ENCODE measurements at places on chromosomes 7 and 10. TPM values are rescaled to one million over a fixed set of nuclear protein-coding genes. Genes with fewer than 3 reads are reported as not detected.
A peak's percentile ranks its signal among the peaks of the same experiment; 100 is the strongest.

DNA sequence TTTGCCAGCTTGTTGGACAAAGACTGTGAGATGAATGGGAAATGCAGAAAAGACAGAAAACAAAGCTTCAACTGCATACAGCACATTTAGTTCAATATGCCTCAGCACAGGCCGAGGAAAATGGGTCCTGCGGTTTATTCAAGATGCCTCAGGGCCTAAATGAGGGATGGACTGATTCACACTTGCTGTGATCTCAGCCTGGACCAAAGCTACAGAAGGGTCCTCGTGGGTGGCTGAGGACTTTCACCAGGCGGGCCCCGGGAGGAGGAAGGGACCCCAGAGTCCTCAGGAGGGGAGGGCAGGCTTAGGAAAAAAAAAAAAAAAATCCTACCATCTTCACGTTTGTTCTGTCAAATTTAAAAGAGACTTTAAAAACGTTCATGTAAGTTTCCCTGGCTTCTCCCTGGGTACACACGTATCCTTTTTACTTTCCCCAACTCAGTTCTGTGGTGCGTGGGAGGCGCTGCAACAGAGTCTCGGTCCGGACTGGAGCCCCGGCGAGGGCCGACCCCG lies 624 bp upstream of the ZNF783 start:
- peak overlapping the region; percentile 41 for H3K4me3 ChIP-seq
- H3K36me3 ChIP-seq: peaks cover 2% of the 10 kb centered on the region
- no peak for DNase-seq
- H3K27ac ChIP-seq: peak overlapping the region; percentile 77
- peaks cover 9% of the 10 kb centered on the region for H3K4me1 ChIP-seq

MTPN gene
- 130 TPM for total RNA-seq

GAD2 gene
- total RNA-seq: not detected

DNA sequence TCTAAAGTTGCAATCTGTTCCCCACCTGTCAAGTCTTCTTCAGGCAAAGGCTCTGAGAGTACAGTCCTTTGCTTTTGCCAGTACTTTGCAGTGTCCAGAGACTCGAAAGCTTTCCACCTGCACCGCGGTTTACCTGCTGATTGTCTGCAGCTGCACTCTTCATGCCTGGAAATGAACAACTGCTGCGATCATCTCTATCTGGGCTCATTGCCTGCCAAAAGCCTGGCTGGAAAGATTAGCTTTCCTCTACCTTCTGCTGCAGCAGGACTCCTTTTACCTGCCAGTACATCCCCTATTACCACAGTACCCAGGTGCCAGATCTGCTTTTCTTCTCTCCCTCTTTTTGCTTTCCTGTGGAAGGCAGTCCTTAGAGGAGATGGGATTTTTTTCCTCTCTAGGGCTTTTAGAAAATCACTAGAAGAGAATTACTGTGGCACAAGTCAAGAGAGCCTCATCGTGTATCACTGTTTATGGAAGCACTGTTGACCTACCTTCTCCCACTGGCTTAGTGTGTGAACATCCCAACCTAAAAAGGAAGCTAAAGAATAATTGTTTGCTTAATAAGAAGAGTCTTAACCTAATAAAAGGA lies 2.2 kb downstream of the STRIP2 start:
- no peak overlapping the region for H3K27ac ChIP-seq
- H3K4me1 ChIP-seq: peaks cover 5% of the 10 kb centered on the region
- H3K4me3 ChIP-seq: no peak overlapping the region
- no peaks in the 10 kb centered on the region for H3K36me3 ChIP-seq
- no peak for DNase-seq

DNA sequence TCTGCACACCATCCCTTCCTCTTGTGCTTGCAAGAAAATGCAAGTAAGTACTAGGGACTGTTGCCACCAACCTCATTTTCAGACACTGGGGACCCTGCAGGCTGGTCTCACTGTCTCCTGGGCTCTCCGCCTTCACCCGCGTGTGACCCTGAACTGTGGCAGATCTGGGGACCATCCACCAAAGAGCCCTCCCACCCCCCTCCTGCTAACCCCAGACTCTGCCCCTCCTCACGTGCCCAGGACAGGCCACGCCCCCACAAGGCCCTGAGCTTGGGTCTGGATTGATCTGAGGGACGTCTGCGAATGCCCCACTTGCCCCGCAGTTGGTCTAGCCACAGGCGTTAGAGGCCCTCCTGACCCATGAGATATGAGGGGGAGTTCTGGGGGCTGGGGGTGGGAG lies 8.1 kb downstream of the CNPY1 start:
- peaks cover 15% of the 10 kb centered on the region for H3K27me3 ChIP-seq
- H3K4me3 ChIP-seq: no peak overlapping the region
- H3K4me1 ChIP-seq: peaks cover 5% of the 10 kb centered on the region
- DNase-seq: no peak
- no peaks in the 10 kb centered on the region for H3K36me3 ChIP-seq

C10orf71 gene
- 46.8 TPM for total RNA-seq
